ENCODE measurements at places on chromosomes 5 and 9.
A peak's percentile ranks its signal among the peaks of the same experiment; 100 is the strongest.

- DNase-seq = no peak
These were observed 25.9 kb downstream of the ZDHHC11B start for GRCh38 chr5:758698-759053.

GRCh38 chr5:151056379-151057325, 24.2 kb downstream of the TNIP1 start:
- DNase-seq = no peak

- DNase-seq = no peak
These were observed 209.3 kb downstream of the PALM2AKAP2 start for GRCh38 chr9:109989296-109989695.

DNA sequence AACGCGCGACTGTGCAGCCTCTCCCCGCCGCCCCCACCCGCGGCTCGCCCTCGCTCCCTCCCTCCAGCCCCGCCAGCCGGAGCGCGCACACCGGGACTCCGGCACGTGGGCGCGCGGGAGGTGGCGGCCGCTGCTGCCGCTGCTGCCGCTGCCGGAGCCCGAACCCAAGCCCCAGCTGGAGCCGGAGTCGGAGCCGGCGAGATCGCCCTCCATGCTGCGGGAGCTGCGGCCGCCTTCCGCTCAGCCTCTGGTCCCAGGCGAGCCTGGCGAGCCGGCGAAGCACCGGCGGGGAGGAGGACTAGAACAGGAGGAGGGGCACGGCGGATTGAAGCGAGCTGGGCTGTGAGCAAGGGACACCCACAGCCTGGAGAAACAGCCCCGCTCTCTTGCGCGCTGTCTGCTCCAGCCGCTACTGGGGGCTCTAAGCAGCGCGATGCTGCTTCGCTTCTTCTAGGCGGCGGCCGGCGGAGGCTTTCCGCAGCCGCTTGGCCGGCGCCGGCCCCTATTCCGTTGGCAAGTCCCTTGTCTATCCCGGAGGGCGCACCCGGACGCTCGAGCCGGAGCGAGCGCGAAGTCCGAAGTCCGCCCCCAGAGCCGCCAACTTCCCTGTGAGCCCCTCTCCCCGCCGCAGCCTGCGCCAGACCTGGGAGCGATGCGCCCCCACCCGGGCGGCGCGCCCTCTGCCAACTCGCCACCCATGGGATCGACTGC, 598.7 kb upstream of the SGCD start:
- DNase-seq = no peak

GRCh38 chr5:13658761-13659160, 285.7 kb downstream of the DNAH5 start:
- DNase-seq = no peak

DNA sequence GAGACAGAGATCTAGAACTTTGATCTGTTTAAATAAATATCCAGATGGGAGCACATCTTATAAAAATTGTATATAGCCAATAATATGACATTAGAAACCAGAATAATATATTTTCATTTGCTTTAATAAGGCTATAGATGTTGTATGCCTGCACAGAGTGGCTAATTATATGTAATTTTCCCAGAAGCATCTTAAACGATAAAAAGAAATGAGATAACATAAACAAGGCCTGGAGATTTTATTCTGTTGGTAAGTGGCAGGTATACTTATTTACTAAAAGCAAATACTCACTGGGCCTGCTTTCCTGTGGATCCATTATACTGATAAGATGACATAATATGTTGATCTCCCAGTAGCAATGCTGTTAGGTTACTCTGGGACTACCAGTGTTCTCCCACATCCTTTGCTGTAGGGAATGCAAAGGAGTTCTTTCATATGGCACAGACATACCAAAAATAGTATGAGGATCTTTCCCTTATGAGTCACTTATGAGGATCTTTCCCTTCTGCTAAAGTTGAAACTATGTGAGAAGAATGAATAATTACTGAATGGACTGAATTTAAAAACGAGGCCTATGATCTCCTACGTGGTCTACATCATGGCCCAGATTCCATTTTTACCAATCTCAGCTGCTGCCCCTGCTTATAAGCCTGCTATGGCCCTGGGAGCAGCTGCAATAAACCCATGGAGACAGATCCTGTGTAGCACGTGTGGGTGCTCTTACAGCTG, 112.1 kb downstream of the NUDT12 start:
- peak; percentile 58 for DNase-seq

GRCh38 chr5:181098762-181099601, 32.0 kb downstream of the OR2V1 start:
- no peak for DNase-seq

- DNase-seq = no peak
These were observed 89.2 kb downstream of the ARL15 start for GRCh38 chr5:54221135-54221534.

DNA sequence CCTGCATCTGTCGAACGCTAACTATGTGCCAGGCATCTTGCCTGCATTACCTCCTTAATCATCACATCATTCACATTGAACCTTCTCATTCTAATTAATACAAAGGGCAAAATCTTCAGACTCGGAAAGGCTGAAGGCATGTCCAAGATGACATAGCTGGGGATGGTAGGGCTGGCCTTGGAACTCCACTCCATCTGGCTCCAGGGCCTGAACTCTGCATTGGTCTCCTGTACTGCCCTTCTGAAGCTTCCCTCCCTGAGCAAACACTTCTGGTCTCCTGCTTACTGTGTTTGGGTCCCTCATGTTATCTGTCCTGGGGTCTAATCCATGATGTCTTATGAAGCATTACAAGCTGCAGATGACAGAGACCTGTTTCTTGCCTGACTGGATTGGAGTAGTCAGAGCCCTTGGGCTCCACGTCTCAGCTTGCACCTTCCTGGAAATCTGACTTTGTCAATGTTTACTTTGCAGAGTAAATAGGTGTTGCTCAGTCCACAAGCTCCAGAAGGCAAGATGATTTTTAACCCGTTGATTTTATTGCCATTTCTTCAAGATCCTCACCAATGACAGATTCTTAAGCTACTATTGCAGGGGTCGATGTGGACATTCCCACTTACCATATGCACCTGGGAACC, 106.1 kb downstream of the GALNT10 start:
- DNase-seq = no peak

DNA sequence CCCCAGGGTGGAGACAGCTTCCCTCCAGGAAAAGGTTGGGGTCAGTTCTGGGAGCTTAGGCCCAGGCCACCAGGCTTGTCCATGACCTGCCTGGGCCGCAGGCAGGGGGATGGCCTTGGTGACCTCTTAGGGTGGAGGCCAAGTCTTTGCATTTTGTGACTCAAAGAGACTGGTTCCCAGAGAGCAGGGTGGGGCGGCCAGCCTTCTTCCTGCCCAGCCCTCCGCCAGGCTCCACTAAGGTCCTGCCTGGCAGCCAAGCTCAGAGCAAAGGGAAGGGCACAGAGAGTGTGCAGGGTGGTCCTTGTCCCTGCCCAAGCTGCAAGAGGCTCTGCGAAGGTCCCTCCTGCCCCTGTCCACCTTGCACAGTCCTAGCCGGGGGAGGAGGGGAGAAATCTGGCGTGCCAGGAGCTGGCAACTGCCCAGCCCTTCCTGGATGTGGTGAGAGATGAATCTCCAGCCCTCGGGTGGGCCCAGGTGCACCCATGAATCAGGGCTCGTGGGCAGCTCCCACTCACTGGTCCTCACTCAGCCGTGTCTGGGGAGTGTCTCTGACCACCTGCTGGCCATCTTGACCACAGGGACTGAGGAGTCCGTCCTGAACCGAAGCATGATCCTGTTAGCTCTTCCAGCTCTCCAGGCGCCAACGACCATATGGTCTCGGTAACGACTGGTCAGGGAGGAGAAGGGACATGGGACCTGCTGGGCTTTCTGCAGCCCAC, 2.3 kb upstream of the PTGDS start:
- DNase-seq = no peak

DNA sequence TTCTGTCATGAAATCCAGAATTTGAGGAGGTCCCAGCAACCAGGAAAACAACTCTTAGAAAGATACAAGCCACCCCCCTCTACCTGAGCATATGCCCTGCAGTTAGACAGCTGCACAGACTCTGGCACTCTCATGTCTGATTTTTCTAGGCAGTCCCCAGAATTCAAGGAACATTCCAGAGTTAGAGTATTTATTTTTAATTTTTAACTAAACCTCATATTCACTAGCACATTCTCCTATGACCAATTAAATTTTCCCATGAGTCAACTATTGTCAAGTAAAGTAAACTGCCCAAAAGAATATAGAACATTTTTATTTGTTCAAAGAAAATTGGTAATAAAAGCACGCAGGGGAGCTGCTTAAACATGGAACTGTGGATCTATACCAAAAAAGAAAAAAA, 490.5 kb upstream of the SEMA6A start:
- DNase-seq = no peak

DNA sequence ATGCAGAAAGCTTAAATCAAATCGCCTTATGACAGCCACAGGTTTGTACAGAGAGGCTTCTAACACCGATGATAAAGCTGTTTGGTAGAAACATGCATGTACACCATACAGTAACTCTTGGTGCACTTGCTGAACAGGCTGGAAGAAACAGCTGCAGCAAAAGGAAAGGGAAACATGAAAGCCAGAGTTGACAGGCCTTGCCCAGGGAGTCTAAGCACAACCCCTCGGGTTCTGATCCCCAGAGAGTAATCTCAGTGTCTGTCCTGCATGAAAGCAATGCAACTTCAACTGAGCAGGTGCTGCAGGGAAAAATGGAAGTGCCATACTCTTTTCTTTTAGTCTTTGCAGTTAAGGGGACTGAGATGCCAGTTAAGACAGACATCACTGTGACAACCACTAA, 419.9 kb downstream of the BNC2 start:
- no peak for DNase-seq

GRCh38 chr9:83199240-83199639, 136.3 kb upstream of the RASEF start:
- no peak for DNase-seq

Measured in SW 1271 (cell line).